ENCODE measurements at places on chromosomes 6 and 20. TPM values are rescaled to one million over a fixed set of nuclear protein-coding genes. Genes with fewer than 3 reads are reported as not detected.

LAMA2 gene
- 0.20 TPM for total RNA-seq

VPS52 gene
- total RNA-seq: 26.6 TPM

- DNase-seq: no peak
Observed at GRCh38 chr6:5116243-5116991, 31.3 kb downstream of the PPP1R3G start.

- no peak for DNase-seq
Observed at GRCh38 chr6:152117156-152118133, 310.0 kb downstream of the ESR1 start.

Data from lung microvascular endothelial cell (primary cell).